ENCODE measurements at places on chromosomes 13 and 19.

GRCh38 chr19:49950956-49951526 is 9.9 kb downstream of the SIGLEC11 start:
- DNase-seq: no peak

GRCh38 chr19:10321417-10321797 is 5.6 kb upstream of the FDX2 start:
- no peak for DNase-seq

DNA sequence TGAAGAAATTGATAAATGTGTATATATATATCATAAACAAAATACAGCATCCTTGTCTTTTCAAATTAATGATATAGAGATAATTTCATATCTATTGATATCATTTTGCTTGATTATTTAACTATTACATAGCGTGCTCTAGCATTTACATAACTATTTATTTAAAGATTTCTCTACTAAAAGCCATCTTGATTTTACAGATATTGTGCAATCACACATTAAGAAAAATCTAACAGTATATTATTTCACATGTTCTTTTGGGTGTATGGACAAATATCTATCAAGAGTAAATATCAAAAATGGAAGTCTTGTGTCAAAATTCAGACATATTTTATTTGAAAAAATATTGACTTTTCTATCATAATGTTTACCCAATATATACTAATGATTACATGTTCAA is 966.8 kb downstream of the SLITRK5 start:
- no peak for DNase-seq

GRCh38 chr13:59588717-59589067 is 575.0 kb downstream of the DIAPH3 start:
- DNase-seq: no peak

GRCh38 chr19:14450168-14450874 is 17.2 kb downstream of the PKN1 start:
- DNase-seq: peak; percentile 42

DNA sequence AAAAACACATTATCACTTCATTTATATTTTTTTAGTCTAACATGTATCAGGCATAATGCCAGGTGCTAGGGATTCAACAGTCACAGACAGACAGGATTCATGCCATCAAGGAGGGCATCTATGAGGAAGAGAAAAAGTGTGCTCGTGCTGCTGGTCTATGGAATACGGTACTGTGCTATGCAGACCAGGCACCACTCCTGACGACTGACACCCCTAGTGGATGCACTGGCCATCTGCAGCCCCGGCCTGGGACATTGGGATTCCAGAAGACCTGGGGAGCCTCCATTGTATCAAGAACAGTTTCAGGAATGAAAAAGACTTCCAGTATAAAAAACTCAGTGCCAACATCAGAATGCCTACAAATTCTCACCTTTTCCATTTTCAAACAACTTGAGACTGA is 94.0 kb downstream of the KLF12 start:
- no peak for DNase-seq

GRCh38 chr19:41323430-41324125 is 13.6 kb downstream of the CCDC97 start:
- DNase-seq: no peak

GRCh38 chr19:9329999-9330398 is 6.0 kb downstream of the ZNF559 start:
- DNase-seq: no peak

DNA sequence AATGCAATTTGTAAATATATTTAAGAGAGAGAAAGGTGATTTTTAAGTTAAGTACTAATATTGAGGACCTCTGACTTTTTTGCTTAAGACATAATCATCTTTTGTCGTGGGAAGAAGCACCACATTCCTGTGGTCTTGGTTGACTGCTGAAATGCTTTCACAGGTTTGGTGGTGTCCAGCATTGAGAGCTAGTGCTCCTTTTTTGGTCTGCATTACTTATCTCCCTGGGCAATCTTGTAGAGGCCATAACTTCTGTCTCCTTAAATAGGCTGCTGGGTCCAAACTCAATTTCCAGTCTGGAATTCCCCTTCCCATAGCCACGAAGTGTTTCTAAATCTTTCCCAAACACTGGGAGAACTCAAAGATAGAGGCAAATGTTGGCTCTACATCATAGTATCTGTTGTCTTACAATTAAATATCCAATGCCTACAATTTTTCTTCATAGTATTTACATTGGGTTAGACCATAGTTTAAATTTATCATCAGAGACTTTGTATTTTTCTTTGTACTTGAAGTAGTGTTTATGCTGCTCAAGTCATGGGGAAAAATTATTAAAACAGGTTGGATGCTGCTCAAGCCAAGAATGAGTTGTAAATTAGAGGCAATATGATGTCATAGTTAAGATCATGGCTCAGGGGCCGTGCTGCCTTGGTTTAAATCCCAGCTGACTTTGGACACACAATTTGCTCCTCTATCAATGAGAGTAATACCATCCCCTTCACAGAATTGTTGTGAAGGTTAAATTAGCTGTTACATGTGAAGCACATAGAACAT is 105.6 kb downstream of the POSTN start:
- no peak for DNase-seq

DNA sequence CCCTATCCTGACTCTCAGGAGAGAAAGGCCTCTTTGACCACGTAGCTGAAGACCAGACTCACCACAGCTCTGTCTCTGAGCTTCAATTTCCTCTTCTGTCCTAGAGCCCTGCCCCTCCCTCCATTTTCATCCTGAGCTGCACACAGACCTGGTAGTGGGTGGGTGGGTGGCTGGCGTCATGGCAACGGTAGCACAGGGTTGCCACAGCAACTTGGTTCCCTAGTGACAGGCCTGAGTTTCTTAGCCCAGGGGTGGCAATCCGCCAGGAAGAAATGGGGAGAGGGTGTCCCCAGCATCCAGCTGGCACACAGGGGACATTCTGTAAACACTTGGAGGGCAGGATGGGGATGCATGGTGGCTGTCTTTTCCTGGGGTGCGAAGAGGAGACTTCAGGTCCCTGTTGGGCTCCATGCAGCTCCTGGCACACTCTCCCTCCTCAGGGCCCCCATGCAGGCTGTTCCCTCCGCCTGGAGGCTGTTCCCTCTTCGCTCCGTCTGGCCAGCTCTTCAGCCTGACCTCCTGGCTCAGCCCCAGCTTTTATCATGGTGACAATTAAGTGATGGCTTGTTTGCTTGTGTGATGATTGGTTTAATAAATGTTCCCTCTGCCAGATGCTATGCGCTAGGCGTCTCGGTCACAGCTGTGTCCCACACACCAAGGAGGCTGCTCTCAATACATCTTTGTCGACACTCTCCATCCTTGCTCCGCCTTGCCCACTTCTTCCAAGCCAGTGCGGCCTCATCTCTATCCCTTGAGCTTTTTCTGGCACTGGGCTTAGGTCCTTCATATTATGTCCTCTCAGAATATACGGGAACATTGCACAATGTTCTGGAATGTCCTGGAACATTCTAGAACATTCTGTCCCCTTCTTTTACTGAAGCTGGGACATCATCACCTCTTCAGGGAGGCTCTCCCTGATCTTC is 7.4 kb upstream of the KLHL26 start:
- no peak for DNase-seq

DNA sequence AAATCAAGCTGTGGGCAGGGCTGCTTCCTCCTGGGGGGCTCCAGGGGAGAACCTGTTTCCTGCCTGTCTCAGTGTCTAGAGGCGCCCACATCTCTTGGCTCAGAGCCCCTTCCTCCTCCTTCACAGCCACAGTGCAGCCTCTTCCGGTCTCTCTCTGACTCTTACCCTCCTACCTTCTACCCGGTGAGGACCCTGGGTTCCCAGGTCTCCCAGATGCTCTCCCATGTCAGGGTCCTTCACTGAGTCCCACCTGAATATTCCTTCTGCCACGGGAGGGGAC is 153.1 kb downstream of the KDM4B start:
- DNase-seq: no peak

DNA sequence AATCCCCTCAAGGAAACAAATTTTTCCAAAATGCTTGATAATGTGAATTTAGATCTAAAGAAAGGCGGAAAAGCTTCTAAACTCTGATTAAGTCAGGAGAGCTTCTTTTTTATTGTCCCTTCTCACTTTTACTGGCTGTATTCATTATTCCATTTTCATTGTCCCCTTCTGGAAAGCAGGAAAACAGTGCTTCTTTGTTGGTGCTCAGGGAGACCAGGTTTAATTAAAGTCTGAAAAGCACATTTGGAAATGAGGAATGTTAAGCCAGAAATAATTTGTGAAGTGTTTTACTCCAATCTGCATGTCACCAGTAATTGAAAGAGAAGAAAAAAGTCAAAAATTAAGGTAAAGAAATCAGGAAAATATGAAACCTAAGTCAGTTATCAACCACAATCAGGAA is 43.5 kb upstream of the TSC22D1 start:
- DNase-seq: no peak

DNA sequence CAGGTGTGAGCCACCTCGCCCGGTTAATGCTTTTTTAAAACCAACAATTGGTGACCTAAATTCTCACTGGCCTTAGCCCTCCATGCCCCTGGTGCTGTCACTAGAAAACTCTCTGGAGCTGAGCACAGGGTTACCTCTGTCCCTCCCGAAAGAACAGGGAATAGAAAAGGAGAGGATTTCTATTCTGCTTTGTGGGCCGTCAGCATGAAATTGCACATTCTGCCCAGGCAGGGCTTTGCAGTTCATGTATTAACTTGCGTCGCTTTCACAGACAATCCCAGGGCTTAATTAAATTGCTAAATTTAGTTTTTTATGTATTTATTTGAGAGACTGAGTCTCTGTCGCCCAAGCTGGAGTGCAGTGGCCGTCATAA is 583 bp upstream of the ZNF480 start:
- DNase-seq: no peak

DNA sequence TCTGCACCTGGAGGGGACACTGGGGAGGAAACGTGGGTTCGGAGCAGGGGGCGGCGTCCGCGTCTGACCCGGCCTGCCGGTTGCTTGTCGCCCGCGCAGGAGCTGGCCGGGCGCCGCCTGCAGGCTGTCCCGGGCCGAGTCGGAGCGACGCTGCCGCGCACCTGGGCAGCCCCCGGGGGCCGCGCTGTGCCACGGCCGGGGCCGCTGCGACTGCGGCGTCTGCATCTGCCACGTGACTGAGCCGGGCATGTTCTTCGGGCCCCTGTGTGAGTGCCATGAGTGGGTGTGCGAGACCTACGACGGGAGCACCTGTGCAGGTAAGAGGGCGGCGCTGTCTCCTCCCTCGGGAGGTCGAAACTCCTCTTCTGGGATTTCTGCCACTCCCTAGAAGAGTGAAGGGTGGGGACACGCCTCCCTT is 1.3 kb downstream of the ITGBL1 start:
- DNase-seq: no peak

- no peak for DNase-seq
These were observed 58.4 kb downstream of the ENOX1 start for GRCh38 chr13:43728421-43728820.

- no peak for DNase-seq
These were observed 3.8 kb downstream of the GRIK5 start for GRCh38 chr19:42066075-42066754.

DNA sequence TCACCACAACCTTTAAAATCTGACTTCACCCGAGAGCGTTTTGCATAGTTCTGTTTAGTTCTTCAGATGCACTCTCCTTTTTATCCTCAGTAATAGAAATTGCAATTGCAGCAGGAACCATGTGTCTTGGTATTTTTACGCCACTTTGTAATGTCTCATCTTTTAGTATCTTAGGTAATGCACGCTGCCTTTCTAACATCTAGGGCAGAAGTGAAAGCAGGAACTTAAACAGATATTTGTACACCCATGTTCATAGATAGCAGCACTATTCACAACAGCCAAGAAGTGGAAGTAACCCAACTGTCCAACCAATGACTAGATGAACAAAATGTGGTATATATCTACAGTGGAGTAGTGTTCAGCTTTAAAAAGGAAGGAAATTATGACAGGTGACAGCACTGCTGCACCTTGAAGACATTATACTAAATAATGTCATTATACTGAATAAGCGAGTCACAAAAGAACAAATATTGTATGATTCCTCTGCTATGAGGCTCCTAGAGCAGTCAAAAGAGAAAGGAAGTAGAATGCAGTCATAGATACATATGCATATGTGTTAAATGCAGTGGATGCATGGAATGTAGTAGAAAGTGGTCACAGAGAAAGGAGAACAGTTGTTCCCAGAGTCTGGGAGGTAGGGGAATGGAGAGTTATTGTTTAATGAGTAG is 105.9 kb upstream of the GJB6 start:
- no peak for DNase-seq

DNA sequence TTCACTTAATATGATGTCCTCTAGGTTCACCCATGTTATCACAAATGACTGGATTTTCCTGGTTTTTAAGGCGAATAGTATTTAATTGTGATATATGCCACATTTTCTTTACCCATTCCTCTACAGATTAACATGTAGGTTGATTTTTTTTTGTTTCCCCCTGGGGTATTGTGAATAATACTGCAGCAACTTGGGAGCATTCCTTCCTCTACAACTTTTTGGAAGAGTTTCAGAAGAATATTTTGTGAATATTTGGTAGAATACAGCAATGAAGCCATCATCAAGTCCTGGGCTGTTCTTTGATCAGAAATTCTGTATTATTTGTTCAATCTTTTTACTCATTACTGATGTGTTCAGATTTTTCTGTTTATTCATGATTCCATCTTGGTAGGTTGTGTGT is 5.6 kb upstream of the ZNF331 start:
- DNase-seq: no peak

GRCh38 chr13:58598241-58598640 is 966.7 kb downstream of the PCDH17 start:
- no peak for DNase-seq

DNA sequence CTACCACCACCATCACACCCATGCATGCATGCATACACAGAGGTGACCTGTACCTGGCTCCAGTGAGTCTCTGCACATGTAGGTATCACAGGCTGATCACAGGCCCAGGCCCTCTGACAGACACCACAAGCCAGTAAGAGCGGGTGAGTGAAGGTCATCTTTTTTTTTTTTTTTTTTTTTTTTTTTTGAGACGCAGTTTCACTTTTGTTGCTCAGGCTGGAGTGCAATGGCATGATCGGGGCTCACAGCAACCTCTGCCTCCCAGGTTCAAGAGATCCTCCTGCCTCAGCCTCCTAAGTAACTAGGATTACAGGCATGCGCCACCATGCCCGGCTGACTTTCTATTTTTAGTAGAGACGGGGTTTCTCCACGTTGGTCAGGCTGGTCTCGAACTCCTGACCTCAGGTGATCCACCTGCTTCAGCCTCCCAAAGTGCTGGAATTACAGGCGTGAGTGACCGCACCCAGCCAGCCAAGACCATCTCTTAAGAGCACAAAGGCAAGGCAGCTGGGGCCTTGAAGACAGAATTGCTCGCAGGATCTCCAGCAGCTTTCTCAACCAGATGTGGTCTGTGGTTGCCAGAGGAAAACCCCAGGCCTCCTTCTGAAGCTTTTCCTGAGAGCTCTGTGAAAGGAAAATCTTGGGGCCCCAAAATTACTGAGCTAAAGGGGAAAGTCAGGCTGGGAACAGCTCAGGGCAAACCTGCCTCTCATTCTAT is 3.2 kb upstream of the NKG7 start:
- no peak for DNase-seq

All from stimulated activated CD4-positive, alpha-beta T cell treated with anti-CD3 and anti-CD28 coated beads, Interleukin-4, amount 100 ng/mL, for 4 hours (primary cell).